Mesenchymal stem cell (in vitro differentiated cells and primary cell): ENCODE measurements at places on chromosomes 2 and 18.

DNA sequence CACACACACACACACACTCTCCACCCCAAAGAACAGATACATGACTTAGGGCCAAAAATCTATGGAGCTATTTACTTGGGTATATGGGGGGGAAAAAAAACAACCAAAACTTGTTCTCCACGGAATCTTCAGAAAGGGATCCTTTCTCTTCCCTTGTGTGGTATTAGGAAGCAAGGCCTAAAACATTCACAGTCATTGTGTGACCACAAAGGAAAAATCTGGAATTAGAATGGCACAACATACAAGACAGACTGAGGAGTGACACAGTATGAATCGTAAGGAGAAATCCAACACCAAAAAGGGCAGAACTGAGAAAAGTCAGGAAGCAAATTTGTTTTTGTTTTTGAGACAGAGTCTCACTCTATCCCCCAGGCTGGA is 70.3 kb downstream of the ASXL2 start:
- peak; percentile 33 for DNase-seq

GRCh38 chr2:48098539-48098938 is 192.2 kb upstream of the FBXO11 start:
- no peak for DNase-seq

GRCh38 chr2:56133441-56133840 is 50.3 kb upstream of the CCDC85A start:
- no peak for DNase-seq

DNA sequence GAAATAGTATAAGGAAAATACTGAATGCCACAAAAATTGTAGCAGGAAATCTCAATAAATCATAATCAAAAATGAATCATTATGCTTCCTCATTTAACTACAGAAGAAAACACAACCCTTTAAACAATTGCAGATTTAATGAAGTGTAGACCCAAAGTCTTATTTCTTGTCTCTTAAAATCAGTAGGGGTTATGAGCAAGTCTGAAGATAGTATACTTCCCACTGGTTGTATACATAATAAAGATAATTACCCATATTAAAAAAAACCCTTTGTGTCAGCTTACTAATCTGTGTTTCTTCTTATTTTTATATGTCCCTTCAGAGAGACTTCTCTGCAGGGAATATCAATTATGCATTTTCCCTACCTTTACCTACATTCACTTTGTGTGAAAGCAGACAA is 504.7 kb downstream of the ERBB4 start:
- DNase-seq, result no peak

- peak; percentile 47 for DNase-seq
Observed at GRCh38 chr2:56681659-56682396, 498.0 kb downstream of the CCDC85A start.

- DNase-seq, result no peak
Observed at GRCh38 chr18:13337369-13337768, 118.8 kb downstream of the LDLRAD4 start.

- DNase-seq, result no peak
Observed at GRCh38 chr2:222747526-222748160, 76.2 kb downstream of the MOGAT1 start.

GRCh38 chr2:233663911-233664310 is 7.8 kb upstream of the UGT1A9 start:
- DNase-seq, result no peak
